Stimulated activated CD4-positive, alpha-beta T cell treated with anti-CD3 and anti-CD28 coated beads, Interleukin-1b, Interleukin-23, amount 100 ng/mL, for 24 hours (primary cell): ENCODE measurements at places on chromosomes 5 and 9.

DNA sequence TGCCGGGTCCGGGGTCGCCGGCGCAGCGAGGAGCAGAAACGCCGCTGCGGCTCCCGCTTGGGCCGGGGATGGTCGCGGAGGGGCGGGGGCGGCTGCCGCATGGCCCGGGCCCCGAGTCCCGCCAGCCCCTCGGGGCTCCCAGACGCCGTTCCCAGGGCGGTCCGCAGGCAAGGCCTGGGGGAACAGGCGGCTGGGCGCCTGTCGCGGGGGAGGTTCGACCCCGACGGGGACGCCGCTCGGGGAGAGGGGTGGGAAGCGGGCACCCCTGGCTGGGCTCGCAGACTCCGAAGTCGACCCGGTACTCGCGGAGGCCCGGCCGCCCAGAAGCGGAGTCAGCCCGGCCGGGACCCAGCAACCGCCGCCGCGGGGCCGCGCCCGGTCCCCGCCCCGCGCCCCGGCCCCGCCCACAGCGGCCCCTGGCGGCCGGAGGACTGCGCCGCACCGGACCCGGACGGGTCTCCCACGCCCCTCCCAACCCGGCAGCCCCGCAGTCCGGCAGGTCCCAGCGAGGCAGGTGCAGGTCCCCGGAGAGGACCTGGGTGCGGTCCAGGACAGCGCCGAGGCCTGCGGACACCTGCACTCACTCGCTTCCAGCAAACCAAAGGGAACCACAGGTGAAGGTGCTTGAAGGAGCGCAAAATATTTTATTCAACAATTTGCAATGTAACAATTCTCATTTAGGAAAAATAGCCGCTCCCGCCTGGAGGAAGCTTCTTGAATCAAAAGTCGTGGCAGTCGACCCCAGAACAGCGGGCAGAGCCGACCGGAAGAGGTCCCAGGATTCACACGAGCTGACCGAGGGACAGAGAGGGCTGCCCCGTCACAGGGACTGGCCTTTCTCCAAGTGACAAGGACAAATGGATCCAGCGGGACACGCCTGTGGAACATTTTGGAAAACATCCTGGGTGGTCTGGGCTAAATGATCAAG lies at the start of gene INPP5E:
Gene INPP5E (minus strand): TSS at position 365 of the 928 bp plus-strand sequence. CDS start 426 bp downstream, outside the sequence.
- DNase-seq: peak; percentile 60

DNA sequence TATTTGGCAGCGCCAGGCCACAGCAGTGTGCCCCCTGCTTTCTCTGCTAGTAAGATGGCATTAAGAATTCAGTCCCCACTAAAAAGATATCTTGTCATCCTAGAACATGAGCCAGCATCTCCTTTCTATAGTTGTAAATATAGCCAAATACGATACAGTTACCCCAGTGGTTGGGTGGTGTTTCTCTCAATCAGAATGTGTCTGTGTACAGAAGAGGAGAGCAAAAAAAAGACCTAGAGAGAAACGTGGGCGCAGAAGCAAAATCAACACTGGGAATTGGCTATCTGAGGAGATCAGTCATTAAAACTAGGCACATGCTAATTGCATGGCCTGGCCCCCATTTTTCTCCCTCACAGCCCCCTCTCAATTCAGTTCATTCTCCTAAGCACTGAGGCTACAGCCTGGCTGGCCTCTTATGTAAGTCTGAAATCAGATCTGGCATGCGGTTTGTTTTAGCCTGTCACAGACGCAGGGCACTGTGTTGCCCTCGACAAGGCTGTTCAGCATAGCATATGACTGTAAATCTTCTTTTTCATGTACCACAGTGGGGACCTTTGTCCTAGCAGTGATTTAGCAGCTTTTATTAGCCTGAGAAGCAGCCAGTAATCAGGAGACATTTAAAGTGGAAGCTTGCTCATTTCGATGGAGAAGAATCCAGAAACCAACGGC lies 57.8 kb downstream of the RORB start:
- no peak for DNase-seq

DNA sequence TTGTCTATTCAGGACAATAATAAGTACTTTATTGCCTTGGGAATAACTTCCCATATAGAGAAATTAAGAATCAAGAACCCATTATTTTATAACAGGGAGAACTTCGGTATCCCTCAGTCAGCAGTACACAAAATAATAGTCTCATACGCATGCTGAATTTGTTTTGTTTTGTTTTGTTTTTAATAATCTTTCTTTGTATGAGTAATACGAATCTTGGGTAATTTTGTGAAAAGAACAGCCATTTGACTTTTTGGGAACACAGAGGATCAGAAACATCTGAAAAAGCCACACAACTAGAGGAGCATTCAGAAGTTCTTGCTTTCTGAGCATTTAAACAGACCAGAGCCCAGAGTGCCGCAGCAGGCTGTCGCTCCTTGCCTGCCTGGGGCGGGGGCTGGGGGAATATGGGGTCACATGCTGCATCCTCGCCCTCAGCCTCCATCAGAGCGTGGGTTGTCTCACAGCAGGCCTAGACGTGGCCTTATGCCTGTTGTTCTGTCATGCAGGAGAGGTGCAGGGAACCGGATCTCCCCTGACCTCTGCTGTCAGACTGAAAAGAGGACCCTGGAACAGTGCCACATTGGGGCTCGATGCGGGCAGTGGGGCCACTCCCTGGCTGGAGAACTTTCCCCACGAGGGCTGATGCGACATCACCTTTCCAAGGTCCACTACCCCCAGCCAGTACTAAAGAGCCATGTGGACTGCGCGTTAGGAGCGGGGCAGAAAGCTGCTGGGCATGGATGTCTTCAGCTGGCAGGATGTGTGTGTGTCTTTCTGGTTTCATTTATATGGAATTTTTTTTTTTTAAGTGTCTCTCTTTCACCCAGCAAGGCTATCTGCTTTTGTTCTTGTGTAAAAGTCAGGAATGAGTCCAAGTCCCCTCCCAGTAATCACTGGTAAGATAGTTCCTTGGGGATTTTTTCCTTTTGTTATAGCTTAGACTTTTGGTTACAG lies 133.4 kb upstream of the OTULINL start:
- no peak for DNase-seq

- DNase-seq: no peak
Observed at GRCh38 chr9:73079326-73079725, 72.3 kb upstream of the ANXA1 start.

DNA sequence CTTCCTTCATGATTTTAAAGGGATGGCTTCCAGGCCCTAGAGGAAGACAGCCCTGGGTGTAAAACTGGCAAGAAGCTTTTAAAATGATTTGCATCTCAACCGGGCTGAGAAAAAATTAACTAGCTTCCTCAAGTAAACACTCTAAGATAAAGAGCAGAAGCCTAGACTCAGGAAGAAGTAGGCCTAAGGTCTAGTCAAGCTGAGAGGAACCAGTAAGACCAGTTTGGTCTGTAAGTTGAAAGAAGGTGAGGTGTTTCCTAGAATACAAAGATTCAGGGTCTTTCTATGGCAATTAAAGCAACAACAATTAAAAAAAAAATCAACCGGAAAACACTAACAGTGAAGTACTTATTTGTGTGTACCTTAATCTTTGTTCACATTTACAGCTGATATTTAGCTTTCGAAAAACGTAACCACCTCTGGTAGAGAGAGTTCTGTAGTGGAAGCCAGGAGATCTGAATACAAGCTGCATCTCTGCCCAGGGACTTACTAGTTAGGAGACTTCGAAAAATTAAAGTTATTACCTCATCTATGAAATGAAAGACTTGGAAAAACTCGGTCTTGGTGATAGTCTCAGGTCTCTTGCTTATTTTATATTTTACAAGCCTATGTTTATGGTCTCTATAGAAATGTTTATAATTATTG lies 75.7 kb downstream of the TUSC1 start:
- DNase-seq: no peak

DNA sequence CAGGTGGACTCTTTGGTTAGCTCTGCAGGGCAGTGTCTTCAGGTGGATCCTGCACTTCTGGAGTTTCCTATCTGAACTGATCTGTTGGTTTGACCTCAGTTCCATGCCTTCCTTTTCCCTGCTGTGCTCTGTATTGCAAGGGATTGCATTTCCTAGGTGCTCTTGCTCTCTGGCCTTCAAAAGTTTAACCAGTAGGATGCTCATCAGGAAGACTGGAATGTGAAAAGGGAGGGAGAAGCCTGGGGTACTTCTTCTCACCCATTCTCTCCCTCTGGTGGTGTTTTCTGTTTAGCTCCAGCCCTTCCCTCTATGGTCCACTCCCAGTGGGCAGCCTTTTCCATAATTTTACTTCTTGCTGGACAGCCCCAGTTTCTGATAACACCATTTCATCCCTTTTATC lies 78.5 kb downstream of the ZNF618 start:
- DNase-seq: no peak

- no peak for DNase-seq
Observed at GRCh38 chr5:112480501-112480900, 61.4 kb upstream of the EPB41L4A start.

GRCh38 chr5:160685695-160686094 lies 166.3 kb downstream of the ATP10B start:
- DNase-seq: no peak

GRCh38 chr9:4382722-4383317 lies 83.0 kb upstream of the GLIS3 start:
- DNase-seq: no peak

DNA sequence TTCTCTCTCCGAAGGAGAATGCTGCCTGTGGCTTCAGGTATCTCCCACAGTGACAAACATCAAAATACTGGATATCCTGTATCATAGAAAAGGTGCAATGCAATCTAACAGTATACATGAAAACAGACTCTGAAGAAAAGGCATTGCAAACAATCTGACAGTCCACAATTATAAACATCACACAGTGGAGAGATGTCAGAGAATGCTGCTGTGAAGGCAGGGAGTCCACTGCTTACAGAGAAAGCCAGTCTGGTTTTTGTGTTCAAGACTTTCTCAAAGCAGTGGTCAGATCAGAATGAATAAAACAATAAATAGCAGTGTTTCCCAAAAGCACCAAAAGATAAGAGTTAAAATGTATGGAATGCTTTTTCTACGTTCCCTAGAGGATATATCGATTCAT lies 28.7 kb downstream of the TTC23L start:
- no peak for DNase-seq

DNA sequence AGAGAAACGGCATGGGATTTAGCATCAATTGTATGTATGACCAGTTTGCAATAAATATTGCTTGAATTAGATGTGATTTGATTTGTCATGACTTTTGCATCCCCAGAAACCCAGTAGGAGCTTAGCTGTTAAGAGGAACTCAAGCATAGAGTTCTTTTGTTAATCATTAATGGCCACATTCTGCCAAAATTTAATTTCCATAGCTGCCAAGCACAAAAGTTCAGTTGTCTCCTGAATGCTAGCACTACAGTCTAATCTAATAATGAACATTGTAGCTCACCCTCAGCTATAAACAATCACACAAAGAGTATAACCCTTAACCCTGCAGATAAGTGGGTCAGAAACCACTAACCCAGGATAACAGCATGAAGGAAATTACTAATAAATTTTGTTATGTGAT lies 169.8 kb upstream of the GRAMD2B start:
- no peak for DNase-seq

DNA sequence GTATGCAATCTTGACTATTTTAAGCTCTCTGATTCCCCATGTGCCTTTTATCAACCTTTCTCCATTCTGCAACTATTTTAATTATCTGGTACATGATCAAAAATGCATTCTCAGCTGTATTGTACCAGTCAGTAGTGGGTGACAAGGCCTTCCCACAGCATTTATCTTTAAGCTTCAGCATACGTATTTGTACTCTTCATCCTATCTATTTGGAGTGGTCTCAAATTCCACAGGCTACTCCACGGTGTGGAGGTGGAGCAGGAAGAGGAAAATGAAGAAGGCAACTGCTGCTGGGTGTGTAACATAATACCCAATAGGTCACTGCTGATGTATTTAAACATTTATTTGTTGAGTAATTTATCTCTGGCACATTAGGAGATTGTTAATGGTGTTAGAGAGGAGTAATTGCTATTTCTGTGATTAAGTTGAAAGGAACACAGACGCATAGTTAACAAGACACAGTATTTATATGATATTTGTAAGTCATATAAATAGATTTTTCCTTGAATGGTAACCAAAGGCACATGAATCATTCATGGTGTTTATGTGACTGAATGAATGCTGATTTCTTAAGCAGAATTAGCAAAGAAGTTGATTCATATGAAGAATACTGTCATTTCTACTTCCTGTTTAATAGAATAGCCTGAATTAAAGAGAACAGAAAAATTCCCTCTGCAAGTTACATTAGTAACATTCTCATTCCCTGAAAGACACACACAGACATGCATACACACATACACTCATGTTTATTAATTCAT lies 153.8 kb upstream of the NR3C1 start:
- DNase-seq: no peak

DNA sequence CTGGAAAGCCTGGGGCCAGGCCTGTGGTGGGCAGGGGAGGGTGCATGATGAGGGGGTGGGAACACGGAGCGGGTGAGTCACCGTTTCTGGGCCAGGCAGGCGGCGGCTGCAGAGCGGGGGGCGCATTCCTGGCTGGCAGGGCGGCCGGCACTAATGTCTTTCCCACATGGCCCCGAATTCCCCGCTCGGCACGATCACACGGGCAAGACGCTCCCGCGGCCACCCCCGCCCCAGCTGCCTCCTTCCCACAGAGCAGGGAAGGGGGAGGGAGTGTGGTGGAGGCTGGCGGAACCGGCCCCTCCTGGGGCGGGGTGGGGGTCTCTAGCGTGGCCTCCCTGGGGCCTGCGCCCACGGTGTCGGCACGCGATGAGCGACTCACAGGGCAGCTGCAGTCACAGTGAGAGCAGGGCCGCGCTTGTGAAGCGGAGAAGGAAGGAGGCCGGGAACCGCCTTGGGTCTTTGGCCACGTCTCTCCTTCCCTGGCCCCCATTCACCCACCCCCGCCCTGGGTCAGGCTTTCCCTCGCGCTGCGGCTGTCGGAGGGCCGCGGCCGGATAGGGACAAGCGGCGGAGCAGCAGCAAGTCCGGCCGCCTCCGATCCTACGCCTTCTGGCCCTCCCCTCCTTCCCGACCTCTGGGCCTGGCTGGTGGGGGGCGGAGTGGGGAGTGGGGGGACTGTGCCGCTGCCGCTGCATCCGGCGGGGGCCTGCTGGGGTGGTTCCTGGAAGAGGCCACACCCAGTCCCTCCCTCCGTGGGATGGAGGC lies 48.9 kb downstream of the CXXC5 start:
- no peak for DNase-seq

GRCh38 chr5:76252437-76252836 lies 150.6 kb upstream of the IQGAP2 start:
- DNase-seq: no peak

DNA sequence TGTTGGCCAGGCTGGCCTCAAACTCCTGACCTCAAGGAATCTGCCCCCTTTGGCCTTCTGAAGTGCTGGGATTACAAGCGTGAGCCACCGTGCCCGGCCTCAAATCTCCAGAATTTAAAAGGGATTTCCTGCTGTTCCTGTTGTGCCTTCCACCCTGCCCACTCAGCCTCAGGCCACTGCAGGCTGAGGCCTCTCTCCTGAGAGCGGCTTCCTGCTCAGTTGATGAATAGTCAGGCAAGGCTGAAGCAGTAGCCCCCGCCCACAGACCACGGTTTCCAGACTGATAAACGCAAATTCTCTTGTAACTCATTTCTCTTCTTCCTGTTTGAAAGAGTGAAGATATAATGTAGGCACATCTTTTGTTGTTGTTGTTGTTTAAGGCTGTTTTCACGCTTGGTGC lies 127.0 kb upstream of the PLCXD3 start:
- no peak for DNase-seq

GRCh38 chr5:57538341-57538955 lies 55.8 kb upstream of the ACTBL2 start:
- no peak for DNase-seq

GRCh38 chr5:151123897-151124751 lies 33.5 kb downstream of the ANXA6 start:
- DNase-seq: peak; percentile 30

GRCh38 chr9:72360324-72360723 lies 4.7 kb downstream of the ZFAND5 start:
- no peak for DNase-seq
